ENCODE measurements at places on chromosomes 3 and 15. TPM values are rescaled to one million over a fixed set of nuclear protein-coding genes. Genes with fewer than 3 reads are reported as not detected.

Gene FETUB
- not detected for total RNA-seq

Gene KLHL6
- 52.5 TPM for total RNA-seq

Gene NAALADL2
- 0.16 TPM for total RNA-seq

Gene MINAR1
- 0.30 TPM for total RNA-seq

Gene FGF7
- 0.19 TPM for total RNA-seq

Gene C3orf52
- 2.2 TPM for total RNA-seq

Gene ZNF860
- total RNA-seq, result not detected

Gene MCF2L2
- total RNA-seq, result 7.3 TPM

Gene GPR62
- not detected for total RNA-seq

Gene UCN2
- not detected for total RNA-seq

Gene CCR8
- 6.7 TPM for total RNA-seq

Gene HYAL3
- total RNA-seq, result 6.2 TPM

Gene LSMEM2
- total RNA-seq, result not detected

Gene IL17RE
- total RNA-seq, result 1.1 TPM

Gene GOLGA6B
- total RNA-seq, result not detected

Gene TERC
- 15.3 TPM for total RNA-seq

Gene KBTBD13
- not detected for total RNA-seq

Gene COPS2
- 104 TPM for total RNA-seq

Gene GRK7
- 0.15 TPM for total RNA-seq

Gene ABTB1
- total RNA-seq, result 111 TPM

Gene OR5K2
- not detected for total RNA-seq

Gene SERPINI2
- not detected for total RNA-seq

Gene ZNF106
- total RNA-seq, result 41.1 TPM

Gene ALPK3
- total RNA-seq, result 0.40 TPM

Gene OXTR
- total RNA-seq, result 0.57 TPM

Gene SHF
- total RNA-seq, result 6.5 TPM

Gene MAGI1
- 0.29 TPM for total RNA-seq

Gene LINGO1
- 0.19 TPM for total RNA-seq

Gene SLC38A3
- 0.35 TPM for total RNA-seq

Gene ADAMTS9
- total RNA-seq, result not detected

Gene CLDN18
- not detected for total RNA-seq

Gene P2RY12
- total RNA-seq, result not detected

Gene CFAP44
- total RNA-seq, result 12.2 TPM

Gene INSYN1
- not detected for total RNA-seq

Gene GOLGA8S
- total RNA-seq, result 0.30 TPM

Gene BFSP2
- 0.98 TPM for total RNA-seq

Gene TRH
- total RNA-seq, result not detected

Gene SNURF
- total RNA-seq, result 15.6 TPM

Gene ROBO2
- total RNA-seq, result not detected

Gene FOXL2
- not detected for total RNA-seq

Gene NR2E3
- not detected for total RNA-seq

Gene AHSG
- not detected for total RNA-seq

Measured in T-cell (primary cell).